ENCODE measurements at places on chromosomes 6 and 20.
A peak's percentile ranks its signal among the peaks of the same experiment; 100 is the strongest.

GRCh38 chr6:20566109-20566508 is 31.9 kb downstream of the CDKAL1 start:
- no peak for DNase-seq

DNA sequence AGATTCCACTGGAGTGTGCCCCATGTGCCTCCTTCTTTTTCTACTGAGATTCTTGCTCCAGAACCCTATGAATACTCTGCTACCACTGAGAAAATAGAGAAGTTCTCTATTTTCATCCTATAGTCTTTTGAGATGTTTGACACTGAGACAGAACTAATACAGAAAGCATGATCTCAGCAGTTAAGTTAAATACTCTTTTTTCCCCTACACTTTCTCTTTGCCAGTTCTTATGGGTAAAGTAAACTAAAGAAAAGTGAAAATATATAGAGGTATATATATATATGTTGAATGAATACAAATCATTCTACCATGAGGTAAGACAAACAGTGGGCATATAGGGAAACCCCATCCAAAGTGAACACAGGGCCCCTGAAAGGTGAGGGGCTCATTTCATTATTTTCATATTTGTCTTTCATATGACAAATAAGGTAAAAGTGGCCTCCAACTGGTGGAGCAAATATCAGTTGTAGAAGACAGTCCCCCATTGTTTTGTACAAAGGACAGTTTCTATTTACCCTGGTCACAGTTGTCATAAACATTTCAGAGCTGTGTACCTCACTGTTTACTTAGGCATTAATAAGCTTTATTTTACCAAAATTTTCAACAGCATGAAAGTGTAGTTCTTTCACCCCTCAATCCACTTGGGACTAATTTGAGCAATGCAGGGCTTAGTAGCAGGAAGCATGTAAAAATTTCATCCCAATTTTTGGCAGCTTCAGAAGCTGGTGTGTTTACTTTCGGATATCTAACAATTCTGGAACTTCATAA is 188.3 kb upstream of the MARCKS start:
- DNase-seq, result no peak

DNA sequence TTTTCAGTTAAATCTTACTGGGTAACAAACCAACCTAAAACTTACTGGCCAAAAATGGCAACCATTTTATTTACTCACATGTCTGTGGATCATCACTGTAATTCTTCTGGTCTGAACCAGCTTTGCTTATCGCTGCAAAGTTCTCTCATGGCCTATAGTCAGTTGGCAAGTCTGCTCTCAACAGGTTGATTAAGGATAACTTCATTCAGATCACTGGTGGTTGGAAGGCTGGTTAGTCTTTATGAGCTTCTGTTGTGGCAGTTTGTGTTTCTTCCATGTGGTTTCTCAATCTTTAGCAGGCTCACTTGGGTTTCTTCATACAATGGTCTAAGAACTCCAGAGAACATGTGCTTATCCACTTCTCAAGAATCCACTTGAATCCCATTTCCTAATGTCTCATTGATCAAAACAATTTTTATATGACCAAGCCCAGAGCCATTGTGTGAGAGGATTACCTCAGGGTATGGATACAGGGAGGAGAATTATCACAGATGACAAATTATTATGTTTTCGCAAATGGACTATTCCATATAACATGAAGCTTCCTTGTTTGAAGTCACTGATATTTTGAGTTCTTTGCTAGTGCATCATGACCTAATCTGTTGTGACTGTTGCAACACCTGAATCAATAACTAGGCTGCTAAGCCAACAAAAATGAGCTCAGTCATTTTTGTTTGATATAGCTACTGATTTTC is 155.4 kb upstream of the BMP2 start:
- DNase-seq, result no peak

DNA sequence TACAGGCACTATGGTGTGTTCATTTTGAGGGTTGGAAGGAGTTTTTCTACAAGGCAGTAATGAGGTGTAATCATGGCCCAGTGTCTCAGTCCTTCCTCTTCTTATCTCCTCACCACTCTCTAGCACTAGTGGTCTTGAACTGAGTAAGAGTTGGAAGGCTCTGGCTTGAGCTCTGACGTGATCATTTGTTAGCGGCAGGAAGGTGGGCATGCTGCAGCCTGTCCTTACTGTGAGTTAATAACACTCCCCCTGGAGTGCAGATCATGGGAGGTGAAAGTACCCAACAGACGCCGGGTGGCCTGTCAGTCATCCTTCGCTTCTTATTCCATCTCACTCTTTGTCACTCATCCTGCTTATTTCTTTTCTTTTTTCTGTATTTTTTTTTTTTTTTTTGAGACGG is 356.9 kb downstream of the CDKAL1 start:
- no peak for DNase-seq

- DNase-seq, result no peak
These were observed 41.6 kb upstream of the ANKEF1 start for GRCh38 chr20:9993137-9993536.

DNA sequence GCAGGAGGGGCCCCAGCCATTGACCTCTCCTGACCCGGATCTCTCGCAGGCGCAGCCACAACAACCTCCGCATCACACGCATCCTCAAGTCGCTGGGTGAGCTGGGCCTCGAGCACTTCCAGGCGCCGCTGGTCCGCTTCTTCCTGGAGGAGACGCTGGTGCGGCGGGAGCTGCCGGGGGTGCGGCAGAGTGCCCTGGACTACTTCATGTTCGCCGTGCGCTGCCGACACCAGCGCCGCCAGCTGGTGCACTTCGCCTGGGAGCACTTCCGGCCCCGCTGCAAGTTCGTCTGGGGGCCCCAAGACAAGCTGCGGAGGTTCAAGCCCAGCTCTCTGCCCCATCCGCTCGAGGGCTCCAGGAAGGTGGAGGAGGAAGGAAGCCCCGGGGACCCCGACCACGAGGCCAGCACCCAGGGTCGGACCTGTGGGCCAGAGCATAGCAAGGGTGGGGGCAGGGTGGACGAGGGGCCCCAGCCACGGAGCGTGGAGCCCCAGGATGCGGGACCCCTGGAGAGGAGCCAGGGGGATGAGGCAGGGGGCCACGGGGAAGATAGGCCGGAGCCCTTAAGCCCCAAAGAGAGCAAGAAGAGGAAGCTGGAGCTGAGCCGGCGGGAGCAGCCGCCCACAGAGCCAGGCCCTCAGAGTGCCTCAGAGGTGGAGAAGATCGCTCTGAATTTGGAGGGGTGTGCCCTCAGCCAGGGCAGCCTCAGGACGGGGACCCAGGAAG is 4.5 kb upstream of the COL9A3 start:
- DNase-seq, result no peak

DNA sequence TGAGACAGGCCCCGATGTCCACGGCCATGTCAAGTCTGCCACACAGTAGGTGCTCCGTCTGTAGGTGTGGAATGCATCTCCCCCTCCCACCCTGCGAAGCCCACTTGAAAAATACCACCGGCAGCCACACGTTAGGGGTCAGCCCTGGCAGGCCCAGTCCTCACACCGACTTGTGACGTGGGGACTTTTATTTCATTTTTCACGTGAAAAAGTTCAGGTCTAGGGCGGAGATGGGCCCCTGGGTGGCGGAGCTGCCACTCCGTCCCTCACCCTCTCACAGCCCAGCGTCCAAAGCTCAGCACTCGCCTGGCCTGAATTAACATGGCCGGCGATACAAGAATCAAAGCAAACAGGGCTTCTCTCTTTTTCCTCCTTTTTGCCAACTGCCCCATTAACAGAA is 3.8 kb upstream of the TUBB1 start:
- peak; percentile 7 for DNase-seq

DNA sequence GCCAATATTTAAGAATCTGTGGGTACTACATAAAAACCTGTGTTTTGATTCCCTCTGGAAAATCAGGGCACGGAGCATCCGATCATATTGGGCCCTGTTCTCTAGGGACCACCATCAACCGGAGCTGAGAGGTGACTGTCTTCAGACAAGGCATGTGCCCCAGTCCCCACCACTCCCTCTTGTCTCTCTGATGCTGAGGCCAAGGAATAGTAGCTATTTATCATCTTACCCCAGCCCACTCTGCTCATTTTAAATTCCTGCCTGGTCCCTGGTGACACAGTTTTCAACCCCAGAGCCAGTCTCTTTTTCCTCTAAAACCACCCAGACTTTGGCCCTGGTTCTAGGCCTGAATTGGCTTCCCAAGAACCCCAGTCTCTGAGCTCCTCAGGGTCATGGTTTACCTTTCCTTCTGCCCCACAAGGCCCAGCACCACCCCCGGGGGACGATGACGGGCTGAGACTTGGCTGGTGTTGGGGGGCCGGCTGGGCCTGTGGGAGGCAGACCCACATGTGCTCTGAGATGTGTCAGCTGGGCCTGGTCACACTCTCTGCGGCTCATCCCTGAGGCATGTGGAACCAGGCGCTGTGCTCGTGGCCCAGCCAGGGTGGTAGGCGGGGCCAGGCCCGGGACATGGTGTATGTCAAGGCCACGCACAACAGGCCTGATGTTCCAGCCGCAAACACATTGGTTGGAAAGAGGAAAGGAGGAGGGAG is 114.4 kb downstream of the CEBPB start:
- DNase-seq, result no peak

GRCh38 chr6:167682125-167682524 is 144.6 kb upstream of the AFDN start:
- no peak for DNase-seq

DNA sequence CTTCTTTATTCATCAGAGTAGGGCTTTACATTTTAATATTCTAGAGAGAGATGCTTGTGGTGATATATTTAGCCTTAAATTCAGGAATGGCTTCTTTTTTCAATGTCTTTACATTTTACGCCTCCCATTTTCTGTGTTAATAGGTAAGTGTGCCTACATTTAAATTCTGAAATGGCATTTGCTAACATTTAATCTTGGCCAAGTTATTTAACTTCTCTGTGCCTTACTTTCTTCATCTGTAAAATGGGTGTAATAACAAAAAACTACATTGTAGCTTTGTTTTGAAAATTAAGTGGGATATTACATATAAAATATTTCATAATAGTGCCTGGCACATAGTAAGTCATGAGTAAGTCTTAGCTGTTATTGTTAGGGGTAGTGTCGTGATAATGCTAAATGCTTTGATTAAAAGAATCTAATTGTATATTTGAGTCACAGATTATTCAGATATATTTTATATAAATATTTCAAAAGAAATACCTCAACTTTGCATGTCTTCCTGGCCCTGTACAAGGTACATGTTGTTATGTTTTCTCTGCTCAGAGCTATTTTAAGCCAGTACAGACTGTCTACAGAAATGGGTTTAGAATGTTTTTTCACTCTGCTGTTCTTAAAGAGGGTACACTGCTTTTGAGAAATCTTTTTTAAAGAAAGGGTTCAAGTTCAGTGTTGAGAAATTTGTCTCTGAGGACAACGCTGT is 18.8 kb downstream of the CARMIL1 start:
- no peak for DNase-seq

- no peak for DNase-seq
These were observed 81.7 kb upstream of the TENT5A start for GRCh38 chr6:81834141-81834681.

GRCh38 chr6:111445861-111446267 is 37.2 kb downstream of the REV3L start:
- DNase-seq, result no peak

DNA sequence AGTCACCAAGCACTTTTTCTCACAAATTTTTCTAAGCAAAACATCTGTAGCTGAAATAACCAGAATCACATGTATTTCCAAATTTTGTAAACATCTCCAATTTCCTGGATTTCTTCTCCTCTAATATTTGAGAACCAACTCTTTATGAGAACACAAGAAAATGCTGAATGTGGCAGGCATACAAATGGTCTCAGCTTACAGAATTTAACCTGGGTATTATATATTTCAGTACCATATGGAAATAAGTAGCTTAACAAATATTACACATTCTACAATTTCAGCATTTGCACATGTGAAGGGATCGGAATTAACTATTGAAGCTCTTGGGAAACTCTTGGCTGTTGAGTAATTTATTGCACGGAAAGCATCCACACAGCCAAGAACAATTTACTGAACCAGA is 92.5 kb downstream of the TBXT start:
- no peak for DNase-seq

DNA sequence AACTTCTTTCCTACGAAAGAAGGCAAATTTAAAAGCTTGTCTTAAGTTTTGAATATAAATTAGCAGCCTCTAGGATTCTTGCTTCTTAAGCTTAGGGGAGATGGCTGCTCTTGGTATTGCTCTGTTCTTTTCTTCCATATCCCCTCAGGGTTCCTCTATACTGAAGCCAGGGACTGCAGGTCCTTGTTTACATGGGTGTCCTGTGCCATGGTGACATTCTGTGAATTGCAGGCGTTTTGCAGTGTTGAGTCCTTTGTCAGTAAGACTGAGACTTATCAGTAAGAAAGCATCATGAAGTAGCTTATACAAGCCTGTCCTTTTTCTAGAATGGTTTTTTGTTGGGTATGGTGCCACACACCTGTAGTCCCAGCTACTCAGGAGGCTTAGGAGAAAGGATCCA is 147.8 kb downstream of the ARID1B start:
- no peak for DNase-seq

DNA sequence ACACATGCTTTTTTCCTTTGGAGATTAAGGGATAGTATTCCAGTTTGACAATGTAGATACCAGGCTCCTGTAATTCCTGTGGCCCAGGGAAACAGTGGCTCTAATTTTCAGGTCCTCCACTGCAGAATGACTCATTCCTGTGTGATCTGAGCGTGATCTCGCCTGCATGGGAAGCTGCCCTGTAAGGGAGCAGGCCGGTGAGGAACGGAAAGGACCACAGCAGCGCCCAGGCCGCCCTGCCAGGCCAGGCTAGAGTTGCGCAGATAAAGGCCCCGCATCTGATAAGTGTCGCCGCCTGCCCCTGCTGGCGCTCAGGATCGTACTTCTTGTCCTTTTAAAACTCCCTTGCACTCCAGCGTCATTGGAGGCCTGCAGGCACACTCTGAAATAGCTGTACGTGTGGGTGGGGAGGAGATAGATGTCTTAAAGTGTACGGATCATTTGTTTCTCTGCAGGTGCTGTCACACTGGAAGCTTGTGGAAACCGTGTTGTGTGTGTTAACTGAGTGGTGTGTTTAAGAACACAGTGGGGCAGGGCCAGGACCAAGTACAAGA is 60.7 kb downstream of the SYNJ2 start:
- no peak for DNase-seq

DNA sequence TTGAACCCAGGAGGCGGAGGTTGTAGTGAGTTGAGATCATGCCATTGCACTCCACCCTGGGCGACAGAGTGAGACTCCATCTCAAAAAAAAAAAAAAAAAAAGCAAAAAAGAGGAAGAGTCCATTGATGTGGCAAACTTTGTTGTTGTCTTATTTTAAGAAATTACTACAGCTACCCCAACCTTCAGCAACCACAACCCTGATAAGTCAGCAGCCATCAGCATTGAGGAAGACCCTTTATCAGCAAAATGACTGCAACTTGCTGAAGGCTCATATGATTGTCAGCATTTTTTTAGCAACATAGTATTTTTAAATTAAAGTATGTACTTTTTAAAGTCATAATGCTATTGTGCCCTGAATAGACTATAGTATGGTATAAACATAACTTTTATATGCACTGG is 48.8 kb downstream of the ZFP64 start:
- no peak for DNase-seq
